ENCODE measurements at places on chromosomes 12 and 14. TPM values are rescaled to one million over a fixed set of nuclear protein-coding genes. Genes with fewer than 3 reads are reported as not detected.

Gene ZFYVE26
- total RNA-seq, result 17.4 TPM

Gene SGPP1
- 5.8 TPM for total RNA-seq

Gene CMA1
- total RNA-seq, result not detected

Gene TAS2R8
- not detected for total RNA-seq

Gene NPFF
- not detected for total RNA-seq

DNA sequence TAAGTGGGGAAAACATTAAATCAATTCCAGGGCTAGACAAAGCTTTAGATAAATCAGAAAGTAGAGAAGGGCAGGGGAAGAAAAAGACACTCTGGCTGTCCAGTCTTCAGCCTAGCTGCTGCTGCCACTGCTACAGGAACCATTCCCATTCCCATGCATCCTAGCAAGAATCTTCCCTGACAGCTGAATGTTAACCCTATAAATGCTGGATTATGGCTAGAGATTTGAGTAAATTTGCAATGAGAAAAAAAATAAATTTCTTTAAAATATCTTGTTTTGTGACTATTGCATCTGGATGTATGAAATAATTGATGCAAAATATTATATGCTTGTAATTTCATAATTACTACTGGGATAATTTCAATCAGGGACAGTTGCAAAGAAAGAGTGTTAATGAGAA, 15.0 kb upstream of the CDKN3 start:
- DNase-seq, result no peak

- DNase-seq, result no peak
Measured at GRCh38 chr14:21680072-21680471, 6.5 kb upstream of the OR4E1 start.

GRCh38 chr12:67047634-67048033, 221.5 kb upstream of the CAND1 start:
- no peak for DNase-seq

- DNase-seq, result no peak
Measured at GRCh38 chr12:7748852-7749251, 1.7 kb upstream of the CLEC4C start.

GRCh38 chr14:22814941-22815713, at the start of gene SLC7A7:
SLC7A7 (minus strand) TSS chr14:22815435; CDS start chr14:22813398, 2,037 bp downstream.
- DNase-seq, result peak; percentile 38

GRCh38 chr12:123767613-123768012, 5.5 kb downstream of the DNAH10 start:
- DNase-seq, result no peak

DNA sequence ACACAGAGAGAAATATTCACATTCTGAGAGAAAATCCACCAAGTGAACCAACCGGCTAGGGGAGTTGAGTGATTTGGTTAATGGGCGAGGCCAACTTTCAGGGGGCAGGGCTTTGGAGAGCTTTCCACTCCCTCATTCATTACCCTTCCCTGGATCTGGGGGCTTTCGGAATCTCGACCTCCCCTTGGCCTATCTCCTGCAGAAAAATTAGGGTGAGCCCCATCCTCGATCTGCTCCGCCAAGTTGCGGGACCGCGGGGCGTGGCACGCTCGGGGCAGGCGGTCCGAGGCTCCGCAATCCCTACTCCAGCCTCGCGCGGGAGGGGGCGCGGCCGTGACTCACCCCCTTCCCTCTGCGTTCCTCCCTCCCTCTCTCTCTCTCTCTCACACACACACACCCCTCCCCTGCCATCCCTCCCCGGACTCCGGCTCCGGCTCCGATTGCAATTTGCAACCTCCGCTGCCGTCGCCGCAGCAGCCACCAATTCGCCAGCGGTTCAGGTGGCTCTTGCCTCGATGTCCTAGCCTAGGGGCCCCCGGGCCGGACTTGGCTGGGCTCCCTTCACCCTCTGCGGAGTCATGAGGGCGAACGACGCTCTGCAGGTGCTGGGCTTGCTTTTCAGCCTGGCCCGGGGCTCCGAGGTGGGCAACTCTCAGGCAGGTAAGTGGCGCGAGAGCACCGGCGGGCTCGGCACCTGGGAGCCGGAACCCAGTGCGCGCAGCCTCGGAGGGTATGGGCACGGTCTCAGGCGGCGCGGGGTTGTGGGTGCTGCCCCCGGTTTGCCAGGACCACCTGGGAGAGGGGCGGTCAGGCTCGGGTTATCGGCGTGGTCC, at the start of gene ERBB3:
ERBB3 (plus strand) TSS at position 443 of the 833 bp plus-strand sequence; CDS start at position 579, 136 bp downstream.
- peak; percentile 93 for DNase-seq

GRCh38 chr14:95143808-95144620, 13.3 kb downstream of the DICER1 start:
- no peak for DNase-seq

Measured in H9 (cell line).